Cortex of kidney (tissue), 1 donor: ENCODE measurements at places on chromosomes 3 and 15.

DNA sequence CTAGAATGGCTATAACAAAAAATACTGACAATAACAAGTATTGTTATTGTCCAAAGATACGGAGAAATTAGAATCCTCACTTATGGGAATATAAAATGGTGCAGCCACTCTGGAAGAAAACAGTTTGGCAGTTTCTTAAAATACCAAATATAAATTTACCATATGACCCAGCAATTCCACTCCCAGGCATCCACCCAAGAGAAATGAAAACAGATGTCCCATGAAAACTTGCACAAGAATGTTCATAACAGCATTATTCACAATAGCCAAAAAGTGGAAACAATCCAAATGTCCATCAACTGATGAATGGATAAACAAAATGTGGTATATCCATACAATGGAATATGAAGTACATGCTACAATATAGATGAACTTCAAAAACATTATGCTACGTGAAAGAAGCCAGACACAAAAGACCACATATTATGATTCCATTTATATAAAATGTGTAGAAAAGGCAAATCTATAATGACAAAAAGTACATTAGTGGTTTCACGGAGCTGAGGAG lies 9.4 kb downstream of the AAGAB start:
- DNase-seq: no peak

- DNase-seq: no peak
Observed at GRCh38 chr15:42594095-42594494, 18.7 kb downstream of the STARD9 start.

DNA sequence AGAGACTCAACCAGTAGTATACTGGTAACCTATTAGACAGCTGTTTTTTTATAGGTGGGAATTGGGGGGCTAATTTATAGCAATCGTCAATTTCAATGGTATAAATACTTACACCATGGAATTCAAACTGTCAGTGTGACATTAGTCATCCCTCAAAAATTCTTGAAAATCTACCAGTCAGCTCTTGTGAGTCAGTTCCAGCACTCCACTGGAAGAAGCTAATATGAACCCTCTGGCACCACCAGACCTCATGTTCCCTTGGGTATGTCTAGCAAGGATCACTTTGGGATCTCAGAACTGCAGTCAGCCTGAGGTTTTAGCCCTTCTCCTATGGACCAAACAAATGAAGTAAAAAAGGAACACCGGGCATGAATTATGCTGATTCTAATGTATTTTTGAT lies 11.8 kb upstream of the UACA start:
- no peak for DNase-seq

GRCh38 chr3:13666781-13667709 lies 118.1 kb downstream of the FBLN2 start:
- no peak for DNase-seq

DNA sequence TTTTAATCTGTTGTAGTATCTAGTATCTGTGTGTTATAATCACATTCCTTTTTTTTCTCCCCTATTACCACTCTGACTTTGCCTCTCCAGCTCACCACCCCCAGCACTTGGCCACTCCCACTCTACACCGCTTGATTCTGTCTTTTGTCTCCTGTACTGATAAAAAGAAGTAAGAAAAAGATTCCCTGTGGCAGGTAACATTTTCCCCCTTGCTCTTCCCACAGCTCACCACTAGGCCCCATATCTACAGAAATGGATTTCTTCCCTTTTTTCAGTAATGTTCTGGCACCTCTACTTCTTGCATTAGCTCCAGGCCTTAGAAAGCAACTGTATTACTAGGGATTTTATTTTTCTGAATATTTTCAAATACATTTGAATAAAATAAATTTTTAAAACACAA lies 25.6 kb downstream of the KCNH8 start:
- no peak for DNase-seq

- no peak for DNase-seq
Observed at GRCh38 chr3:4551794-4552442, 58.8 kb downstream of the ITPR1 start.

- DNase-seq: no peak
Observed at GRCh38 chr3:28349469-28350000, 911 bp upstream of the AZI2 start.

GRCh38 chr15:67878712-67879206 lies 38.9 kb upstream of the RNU6-1 start:
- no peak for DNase-seq

DNA sequence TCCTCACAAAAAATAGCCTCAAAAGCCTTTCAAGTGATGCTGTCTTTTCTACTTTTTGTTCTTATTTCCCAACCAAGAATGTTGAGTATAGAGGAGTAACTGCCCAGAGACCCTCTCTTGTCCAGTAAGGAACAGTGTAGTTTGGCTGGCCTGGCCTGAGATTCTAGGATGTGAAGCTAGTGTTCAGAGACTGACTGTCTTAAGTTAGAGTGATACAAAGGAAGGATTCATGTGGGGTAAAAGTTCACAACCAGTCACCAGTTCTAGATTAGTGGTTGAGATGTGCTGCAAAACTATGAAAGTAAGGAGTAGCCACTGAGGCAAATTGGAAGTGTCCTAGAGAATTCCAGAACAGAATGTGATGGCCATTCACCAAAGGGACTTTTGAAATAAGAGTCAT lies 49.1 kb downstream of the RSRC1 start:
- no peak for DNase-seq

- no peak for DNase-seq
Observed at GRCh38 chr15:80679804-80680175, 15.3 kb upstream of the ABHD17C start.

DNA sequence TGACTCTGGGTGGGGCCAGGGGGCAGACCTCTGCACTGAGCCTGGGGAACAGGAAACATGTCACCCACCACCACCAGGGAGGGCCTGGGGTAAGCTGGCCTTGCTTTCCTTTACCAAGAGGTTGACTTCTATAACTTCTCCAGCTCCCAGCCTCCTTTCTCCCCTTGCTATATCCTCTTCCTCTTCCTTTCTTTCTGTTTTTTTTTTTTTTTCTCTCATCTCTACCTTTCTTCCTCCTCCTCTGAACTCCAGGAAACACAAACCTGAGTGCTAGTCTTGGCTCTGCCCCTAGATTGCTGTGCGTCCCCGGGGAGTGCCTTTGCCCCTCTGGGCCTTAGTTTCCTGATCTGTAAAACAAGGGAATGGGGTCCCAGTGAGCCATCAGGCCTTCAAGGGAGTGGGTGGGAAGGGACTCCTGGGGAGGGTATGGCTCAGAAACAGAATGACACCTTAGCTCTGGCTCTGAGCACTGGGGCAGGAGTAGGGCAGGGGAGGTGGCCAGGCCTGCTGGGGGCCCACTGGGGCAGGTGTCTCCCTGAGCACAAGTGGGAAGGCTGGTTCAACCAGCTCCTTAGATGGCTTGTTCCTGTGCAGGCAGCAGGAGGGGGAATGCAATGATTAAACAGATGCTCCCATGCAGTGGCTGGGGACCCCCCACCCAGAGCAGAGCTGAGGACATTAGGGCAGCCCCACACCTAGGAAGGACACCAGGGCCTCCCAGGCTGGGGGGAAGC lies 4.3 kb downstream of the SNX33 start:
- no peak for DNase-seq

DNA sequence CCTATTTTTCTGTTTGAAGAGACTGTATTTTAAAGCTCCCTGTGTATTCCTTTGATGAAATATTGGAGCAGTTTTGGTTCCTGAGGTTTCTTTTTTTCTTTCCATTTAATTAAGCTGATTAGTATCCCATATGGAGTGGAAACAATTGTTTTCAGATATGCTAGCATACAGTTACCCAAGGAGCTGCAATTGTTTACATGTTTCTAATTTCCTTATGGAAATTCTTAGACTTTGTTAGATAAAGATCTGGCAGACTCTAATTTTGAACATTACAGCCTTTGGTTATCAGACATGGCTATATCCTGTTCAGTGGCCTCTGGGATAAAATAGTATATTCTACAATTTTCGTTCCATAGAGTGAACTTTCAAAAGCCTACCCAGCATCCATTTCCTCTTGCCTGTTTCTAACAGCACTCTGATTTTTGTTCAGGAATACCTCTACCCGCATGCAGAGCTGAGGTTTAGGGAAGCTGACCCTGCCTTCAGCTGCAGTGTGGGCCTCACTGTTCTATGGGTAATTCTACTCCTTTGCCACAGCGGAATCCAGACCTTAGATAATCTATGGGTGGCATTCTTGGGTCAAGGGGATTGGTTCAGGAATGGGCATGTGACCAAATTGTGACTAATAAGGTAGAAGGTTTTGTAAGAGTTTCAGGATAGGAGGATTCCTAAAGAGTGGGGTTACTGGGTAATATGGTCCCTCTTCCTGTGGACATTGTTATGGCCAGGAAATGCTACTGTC lies 161.1 kb upstream of the ANKRD28 start:
- DNase-seq: no peak

- no peak for DNase-seq
Observed at GRCh38 chr15:69468241-69469121, 15.9 kb downstream of the RPLP1 start.

DNA sequence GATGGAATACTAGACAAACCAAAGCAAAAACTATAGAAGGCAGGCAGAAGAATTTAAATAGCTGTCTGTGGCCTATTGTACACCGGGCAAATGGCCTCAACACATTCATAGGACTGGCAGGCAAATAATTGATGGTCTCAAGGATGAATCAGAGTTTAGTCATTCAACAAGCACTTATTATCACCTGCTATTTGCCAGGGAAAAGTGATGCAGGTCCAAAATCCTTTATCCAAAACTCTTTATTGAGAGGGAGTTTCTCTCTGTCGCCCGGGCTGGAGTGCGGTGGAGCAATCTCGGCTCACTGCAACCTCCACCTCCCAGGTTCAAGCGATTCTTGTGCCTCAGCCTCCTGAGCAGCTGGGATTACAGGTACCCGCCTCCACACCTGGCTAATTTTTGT lies 2.3 kb downstream of the EIF2AK4 start:
- DNase-seq: no peak

GRCh38 chr3:78846718-78847117 lies 921.1 kb downstream of the ROBO1 start:
- no peak for DNase-seq

GRCh38 chr15:87477737-87478686 lies 778.5 kb downstream of the NTRK3 start:
- DNase-seq: no peak

- DNase-seq: no peak
Observed at GRCh38 chr3:12194209-12194608, 35.5 kb upstream of the TIMP4 start.

- no peak for DNase-seq
Observed at GRCh38 chr3:146513386-146514051, 30.9 kb downstream of the PLSCR1 start.

DNA sequence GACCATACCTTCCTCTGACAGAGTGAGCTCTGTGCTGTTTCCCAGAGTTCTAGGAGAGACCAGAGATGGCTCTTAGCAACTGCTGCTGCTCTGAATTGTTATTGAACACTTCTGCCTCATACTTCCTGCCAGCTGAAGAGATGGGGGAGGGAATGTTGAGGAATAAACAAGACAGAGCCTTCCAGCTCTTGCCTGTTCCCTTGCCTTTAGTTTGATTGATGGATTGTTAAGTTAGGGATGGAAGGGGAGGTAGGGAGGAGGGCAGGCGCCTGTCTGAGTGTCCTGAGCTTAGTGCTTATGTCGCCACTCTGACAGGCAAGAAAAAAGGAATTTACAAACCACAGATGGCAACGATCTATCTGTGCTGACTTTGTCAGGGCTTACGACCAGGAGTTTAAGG lies 42.8 kb downstream of the ZNF609 start:
- no peak for DNase-seq
